Neuronal stem cell (in vitro differentiated cells): ENCODE measurements at places on chromosomes 11 and 22.

DNA sequence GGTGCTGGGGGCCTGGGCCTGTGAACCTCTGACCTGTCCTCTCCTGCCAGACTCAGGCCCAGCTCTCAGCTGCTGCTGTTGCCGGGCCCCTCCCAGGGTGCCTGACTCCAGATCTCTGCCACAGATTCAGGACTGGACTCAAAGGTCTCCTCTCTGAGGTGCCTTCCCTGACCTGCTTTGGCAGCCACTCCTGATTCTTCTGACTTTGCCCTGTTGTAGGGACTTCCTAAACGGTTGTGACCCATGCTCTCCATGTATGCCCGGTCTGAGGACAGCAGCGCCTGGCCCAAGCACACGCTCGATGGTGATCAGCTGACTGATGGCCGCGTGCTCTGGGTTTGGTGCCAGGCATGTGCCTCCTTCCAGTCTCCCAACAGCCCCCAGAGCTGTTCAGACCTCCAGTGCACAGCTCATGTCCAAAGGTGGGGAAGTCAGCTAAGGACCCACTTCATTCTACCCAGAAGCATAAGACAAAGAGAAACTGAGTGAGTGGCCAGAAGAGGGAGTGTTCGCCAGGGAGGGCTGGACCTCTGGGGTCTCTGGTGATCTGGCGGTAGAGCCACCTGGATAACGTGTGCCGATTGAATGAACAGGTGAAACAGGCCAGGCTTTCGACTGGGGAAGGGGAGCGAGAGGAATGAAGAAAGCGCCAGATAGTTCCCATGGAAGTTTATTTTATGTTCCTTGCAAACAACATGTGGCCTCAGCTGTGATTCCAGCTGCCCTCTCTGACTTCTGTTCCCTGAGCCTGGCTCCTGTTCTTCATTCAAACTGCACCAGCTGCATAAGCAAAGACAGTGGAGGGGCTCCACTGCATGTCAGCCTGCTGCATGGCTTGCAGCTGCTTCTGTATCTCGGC lies 8.1 kb upstream of the TOP3B start:
- no peak for DNase-seq

DNA sequence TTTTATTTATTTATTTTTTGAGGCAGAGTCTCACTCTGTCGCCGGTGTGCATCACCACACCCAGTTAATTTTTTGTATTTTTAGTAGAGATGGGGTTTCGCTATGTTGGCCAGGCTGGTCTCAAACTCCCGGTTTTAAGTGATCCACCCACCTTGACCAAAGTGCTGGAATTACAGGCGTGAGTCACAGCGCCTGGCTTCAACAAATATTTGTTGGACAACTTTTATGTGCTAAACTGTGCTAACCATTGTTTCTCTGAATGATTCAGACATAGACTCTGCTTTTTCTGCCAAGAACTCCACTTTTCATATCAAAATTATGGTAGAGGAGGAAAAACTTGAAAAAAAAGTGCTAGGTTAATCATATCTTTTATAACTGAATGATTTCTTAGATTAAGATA lies 36.3 kb downstream of the MMP7 start:
- no peak for DNase-seq

DNA sequence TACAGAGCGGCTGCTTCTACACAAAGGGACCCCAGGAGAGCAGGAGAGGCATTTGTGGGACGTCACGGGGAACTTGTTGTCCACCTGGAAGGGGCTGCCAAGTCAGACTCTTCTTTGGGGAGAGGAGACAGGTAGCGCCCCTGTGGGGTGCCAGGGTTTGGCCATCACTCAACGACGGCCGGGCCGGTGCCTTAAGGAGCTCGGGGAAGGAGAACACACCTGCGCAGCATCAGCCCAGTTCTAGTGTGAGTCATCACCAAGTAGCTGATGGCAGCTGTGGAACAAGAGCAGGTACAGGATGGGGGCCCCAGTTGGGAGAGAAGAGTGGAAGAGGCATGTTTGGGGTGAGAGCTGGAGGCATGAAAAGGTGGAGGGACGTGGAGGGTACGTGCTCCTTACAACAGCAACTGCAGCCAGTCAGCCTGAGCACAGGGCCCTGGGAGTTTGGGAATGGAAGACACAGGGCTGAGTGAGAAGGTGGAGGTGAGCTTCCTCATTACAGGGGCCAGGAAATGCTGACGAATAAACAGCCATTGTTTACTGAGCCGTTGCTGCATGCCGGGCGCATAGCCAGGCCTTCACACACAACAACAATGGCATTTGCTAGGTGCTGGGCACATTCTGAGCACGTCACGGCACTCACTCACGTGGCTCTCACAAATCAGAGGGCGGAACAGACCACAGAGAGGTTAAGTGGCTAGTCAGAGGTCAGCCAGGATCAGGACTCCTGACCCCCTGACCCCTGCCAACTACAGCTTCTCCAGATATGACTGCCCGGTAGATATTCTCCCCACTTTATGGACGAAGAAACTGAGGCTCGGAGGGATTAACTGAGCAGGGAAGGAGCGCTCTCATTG lies 29.1 kb upstream of the TP53I11 start:
- no peak for DNase-seq

DNA sequence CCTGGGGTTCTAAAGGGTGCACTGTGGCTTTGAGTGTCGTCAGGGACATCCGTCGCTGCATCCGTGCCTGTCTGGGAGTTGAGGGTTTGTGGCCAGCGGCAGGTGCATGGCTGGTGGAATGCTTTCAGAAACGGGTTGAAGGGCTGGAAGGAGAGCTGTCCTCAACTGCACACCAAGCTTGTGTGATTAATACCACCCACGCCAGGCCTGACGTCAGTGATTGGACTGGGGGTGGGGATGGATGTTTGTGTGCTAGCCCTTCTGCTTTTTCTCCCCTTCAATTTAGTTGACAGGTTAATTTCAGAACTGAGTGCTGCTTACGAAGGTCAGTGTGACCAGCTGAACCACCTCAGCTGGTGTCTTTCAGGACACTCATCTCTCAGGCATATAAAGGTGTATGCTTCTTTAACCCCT lies 3.2 kb upstream of the GAB2 start:
- no peak for DNase-seq

DNA sequence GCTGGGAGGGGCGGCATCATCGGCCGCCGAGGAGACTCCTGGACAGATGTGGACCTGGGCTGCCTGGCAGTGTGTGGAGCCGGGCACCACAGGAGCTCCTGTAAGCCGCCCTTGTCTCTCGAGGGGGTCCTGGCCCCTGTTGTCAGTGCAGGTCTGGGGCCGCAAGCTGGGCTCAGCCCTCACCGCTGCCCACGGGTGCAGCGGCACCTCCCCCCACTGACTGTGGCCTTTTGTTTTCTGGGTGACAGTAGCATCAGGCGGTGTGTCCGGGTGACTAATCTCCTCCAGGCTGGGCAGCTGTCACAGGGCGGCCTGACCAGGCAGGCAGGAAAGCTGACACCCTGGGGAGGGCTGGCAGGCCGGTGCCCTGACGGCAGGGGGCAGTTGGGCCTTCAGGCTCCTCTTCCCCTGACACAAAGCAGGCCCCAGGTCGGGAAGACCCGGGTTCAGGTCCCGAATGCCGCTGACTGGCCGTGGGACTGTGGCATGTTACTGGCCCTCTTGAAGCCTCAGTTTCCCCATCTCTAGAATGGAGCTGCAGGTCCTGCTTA lies 16.3 kb downstream of the DGKZ start:
- no peak for DNase-seq

DNA sequence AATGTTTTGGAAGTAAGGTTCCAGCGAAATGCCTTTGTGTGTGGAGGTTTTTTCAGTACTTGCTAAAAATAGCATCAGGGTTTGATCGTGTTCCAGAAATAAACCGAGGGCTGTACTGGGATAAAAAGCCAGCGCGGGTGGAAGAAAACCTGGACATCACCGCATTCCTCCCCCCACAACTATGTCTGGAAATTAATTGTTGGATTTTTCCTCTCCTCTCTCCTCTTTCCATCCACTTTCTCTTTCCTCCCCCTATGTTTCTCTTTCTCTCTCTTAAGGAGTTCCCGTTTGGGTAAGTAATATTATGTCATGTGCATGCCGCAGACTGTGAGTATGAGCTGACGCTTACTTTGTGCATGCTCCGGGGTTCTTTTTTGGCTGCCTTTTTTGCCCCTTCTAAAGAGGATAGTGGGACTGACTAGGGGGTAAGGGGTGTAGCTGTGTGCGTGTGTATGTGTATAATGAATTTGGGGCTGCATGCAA lies 104.2 kb upstream of the HSD17B12 start:
- no peak for DNase-seq

GRCh38 chr11:118572061-118572980 lies at the start of gene ARCN1:
Gene ARCN1, plus strand, starts transcription at chr11:118572409. Its CDS starts 139 bp downstream, at chr11:118572548.
- peak; percentile 79 for DNase-seq

DNA sequence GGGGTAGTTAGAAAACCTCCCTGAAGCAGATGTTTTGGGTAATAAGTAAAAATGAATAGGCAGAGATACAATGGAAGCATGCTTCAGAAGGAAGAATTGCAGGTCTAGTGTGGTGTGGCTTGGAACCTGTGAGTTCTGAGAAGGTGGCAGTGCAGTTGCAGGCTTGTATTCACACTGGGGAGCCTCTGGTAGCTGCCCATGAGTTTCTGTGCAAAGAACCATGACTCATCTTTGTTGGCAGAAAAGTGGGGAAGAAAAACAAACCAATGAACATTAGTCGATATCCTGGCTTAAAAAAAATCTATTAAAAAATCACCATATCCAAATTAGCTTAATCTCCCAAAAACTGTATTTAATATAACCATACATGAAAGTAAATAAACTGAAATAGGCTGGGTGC lies 232.6 kb downstream of the FAT3 start:
- DNase-seq = no peak

DNA sequence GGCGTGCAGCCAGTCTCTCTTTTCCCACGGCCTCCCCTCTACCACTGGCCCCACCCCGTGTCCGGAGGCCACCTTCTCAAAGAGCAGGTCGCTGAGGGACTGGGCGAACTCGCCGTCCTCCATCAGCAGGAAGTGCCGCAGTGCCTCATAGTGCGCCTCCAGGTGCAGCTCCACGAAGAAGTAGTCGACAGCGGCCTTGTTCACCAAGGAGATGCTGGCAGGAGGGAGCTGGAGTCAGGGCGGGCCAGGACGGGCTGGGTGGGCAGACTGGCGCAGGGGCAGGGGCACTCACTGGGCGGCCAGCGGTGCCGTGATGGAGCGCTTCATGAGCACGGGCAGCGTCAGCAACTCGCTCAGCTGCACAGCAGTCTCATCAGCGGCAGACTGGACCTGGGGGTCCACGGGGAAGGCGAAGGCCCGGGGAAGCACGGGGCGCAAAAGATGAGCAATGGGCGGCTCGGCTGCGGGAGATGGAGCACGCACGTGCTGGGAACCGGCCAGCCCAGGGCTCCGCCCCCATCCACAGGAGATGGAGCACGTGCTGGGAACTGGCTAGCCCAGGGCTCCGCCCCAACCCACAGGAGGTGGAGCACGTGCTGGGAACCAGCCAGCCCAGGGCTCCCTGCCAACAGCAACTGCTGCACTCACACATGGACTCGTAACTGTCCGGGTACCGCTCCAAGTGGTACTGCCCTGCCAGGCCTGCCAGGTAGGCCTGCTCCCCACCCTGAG lies 18.4 kb downstream of the SELENOO start:
- DNase-seq = no peak

DNA sequence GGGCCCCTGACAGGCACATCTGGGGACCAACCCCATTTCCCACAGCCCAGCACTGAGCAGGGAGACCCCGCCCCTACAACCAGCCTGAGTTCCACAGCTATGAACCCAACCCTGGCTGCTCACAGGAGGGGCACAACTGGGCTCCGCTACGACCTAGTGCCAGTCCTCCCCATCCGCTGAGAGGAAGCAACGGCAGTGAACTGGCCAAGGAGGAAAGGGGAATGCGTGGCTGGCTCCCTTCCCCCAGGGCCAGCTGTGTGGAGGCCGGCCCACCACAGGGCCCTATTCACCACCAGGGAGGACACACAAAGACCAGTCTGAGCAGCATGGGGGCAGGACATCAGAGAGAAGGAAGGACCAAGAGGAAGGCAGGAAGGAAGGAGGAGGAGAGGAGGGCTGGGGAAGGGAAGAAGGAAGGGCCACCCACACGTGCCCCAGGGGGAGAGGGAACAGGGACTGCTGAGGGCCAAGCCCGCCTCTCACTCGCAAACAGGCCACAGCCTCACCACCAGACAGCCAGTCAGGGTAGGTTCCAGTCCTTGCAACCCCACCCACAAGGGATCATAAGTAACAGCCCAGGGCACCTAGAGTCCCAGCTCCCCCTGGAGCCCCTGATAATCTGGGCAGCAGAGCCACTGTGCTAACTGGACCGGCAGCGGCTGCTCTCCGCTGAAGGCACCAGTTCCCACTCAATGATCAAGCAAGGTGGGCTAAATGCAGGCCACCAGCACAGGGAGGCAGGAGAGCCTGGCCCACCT lies 8.5 kb upstream of the GAL3ST1 start:
- DNase-seq = no peak

DNA sequence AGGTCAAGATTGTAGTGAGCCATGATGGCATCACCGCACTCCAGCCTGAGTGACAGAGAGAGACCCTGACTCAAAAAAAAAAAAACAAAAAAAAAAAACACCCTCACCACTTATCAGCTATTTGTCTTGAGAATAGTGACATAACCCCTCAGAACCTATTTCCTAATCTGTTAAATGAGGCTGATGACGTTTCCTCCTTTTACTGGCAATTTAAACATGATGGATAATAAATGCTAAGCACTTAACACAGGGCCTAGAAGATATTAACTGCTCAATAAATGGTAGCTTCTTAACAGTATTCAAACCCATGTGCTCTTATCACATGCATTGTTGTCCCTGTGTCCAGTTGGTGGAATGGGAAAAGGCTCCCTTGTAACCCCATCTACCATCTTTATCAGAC lies 34.6 kb downstream of the LIMK2 start:
- no peak for DNase-seq

GRCh38 chr22:39690881-39691605 lies 120.5 kb downstream of the CACNA1I start:
- peak; percentile 66 for DNase-seq

DNA sequence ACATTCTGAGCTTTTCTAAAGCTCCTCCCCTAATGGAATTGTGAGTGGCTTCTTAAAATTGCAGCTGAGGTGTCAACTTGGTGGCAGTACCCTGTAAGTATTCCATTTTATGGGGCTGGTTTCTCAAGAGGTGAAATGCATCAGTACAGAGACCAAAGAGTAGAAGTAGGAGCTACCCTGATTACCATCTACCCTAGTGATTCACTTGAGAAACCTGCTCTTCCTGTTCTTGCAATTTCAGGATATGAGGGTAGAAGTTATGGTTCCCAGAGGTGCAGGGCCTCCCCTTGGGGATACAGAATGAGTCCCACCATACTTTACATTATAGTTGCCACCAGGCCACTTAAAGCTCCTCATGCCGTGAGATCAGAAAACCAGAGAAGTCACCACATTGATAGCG lies 944.6 kb downstream of the OPCML start:
- DNase-seq = no peak

- DNase-seq = no peak
These were observed 12.2 kb upstream of the TPP1 start for GRCh38 chr11:6631361-6631890.

GRCh38 chr11:30760345-30760744 lies 174.2 kb upstream of the MPPED2 start:
- no peak for DNase-seq

- no peak for DNase-seq
These were observed 84.6 kb upstream of the NAV2 start for GRCh38 chr11:19628018-19628417.

GRCh38 chr11:449889-450808 lies at the start of gene PTDSS2:
Gene PTDSS2, plus strand, starts transcription at chr11:450279. Its CDS starts 177 bp downstream, at chr11:450456.
- DNase-seq = peak; percentile 93

- no peak for DNase-seq
These were observed 29.6 kb downstream of the BTBD10 start for GRCh38 chr11:13433437-13433836.
